GM12878 (cell line): ENCODE measurements at places on chromosomes 12 and 14. TPM values are rescaled to one million over a fixed set of nuclear protein-coding genes. Genes with fewer than 3 reads are reported as not detected.

- no peaks in the 10 kb centered on the region for H3K36me3 ChIP-seq
- H3K4me3 ChIP-seq, result no peak overlapping the region
- DNase-seq, result no peak
- H3K27me3 ChIP-seq, result no peaks in the 10 kb centered on the region
- no peak overlapping the region for H3K27ac ChIP-seq
These were observed 1.4 kb upstream of the ACSM4 start for GRCh38 chr12:7302266-7302986.

DNA sequence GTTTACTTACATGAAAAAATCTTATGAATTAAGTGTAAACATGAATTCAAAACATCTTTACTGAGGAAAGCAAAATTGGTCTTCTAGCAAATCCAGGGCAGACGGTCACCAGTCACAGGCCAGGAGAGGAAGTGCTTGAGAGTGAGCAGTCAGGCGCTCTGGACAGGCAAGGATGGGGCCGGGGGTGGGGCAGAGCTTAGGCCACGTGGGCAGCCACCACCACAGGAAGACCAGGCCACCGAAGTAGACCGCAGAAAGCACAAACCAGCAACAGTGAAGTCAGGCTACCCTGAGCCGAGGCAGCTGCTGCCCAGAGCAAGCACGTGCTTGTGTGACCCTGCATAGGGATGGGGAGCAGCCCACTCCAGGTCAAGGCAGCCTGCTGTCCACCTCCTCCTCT, 33.5 kb downstream of the SLC6A12 start:
- H3K4me1 ChIP-seq, result peaks cover 5% of the 10 kb centered on the region
- H3K4me3 ChIP-seq, result no peak overlapping the region
- peak; percentile 25 for DNase-seq
- H3K27ac ChIP-seq, result no peak overlapping the region

GRCh38 chr14:26820572-26820971, 222.7 kb upstream of the NOVA1 start:
- H3K27me3 ChIP-seq, result no peaks in the 10 kb centered on the region
- H3K4me1 ChIP-seq, result no peaks in the 10 kb centered on the region
- no peak overlapping the region for H3K4me3 ChIP-seq
- DNase-seq, result no peak
- H3K27ac ChIP-seq, result no peak overlapping the region

GRCh38 chr14:20631023-20631879, 10.2 kb downstream of the OR6S1 start:
- peaks cover 2% of the 10 kb centered on the region for H3K27me3 ChIP-seq
- H3K4me3 ChIP-seq, result peak overlapping the region; percentile 88

Gene NKX2-1
- total RNA-seq, result not detected in 2 replicates

Gene MANSC4
- 0.21 TPM in 1 of 2 replicates, not detected in the other for total RNA-seq

Gene BEGAIN
- total RNA-seq, result 0.24 and 0.31 TPM in 2 replicates

Gene C14orf93
- total RNA-seq, result 8.5 and 11.1 TPM in 2 replicates
